CD4-positive, alpha-beta T cell treated with Interleukin-15 for 1 hour (primary cell): ENCODE measurements at places on chromosomes 7 and 10.

DNA sequence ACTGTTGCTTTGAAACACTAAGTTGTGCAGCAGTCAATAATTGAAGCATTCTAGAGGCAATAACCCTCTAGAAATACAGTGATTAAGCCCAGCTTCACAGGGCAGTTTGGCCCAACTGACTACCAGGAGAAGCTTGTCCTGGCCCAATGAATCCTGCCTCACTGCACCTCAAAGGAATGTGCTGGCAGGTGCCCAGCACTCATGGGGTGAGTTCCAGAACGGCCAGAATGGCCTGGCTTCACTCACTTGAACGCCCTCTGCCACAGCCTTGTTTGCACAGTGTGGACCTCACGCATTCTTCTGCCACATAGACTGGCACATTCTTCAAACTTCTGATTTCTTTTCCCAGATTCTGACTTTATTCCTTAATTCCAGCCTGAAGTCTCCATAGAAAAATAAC is 6.6 kb upstream of the ITIH2 start:
- DNase-seq = no peak

DNA sequence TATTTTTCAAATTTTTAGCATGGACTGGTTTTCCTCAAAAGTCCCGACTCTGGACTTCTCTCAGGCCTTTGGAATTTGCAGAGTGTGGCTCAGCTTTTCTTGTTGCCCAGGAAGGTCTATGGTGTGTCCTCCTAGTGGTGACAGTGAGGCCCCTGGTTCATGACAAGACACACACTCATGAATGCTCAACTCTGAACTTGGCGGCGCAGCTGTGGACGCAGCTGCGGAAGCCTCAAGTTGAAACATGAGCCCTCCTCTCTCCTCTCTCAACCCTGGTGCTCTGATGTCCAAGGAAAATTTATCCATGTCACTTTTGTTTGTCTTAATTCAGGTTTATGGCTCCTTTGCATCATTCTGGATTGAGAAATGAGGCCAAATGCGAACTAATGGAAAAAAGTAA is 183.9 kb downstream of the HECW1 start:
- no peak for DNase-seq

DNA sequence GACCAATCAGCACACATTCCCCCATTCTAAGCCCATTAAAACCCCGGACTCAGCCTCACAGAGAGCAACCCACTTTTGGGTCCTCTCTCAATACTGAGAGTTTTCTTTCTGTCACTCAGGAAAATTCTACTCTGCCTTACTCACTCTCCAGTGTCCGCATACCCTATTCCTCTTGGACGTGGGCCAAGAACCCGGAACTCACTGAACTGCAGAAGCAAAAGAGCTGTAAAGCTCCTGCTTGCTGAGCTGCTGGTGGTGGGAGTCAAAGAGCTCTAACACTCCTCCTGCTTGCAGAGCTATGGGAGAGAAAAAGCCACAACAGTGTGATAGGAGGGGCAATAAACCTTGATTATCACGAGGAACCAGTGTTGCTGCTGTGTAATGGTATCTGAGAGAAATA is 386.9 kb downstream of the POM121L12 start:
- no peak for DNase-seq

- DNase-seq = no peak
Measured at GRCh38 chr7:69126896-69127479, 471.3 kb upstream of the AUTS2 start.

GRCh38 chr10:129136074-129136473 is 331.0 kb upstream of the MGMT start:
- no peak for DNase-seq

GRCh38 chr10:119521443-119522204 is 20.9 kb downstream of the RGS10 start:
- DNase-seq = no peak

- no peak for DNase-seq
Measured at GRCh38 chr7:143974459-143974858, 19.8 kb downstream of the OR2F1 start.

DNA sequence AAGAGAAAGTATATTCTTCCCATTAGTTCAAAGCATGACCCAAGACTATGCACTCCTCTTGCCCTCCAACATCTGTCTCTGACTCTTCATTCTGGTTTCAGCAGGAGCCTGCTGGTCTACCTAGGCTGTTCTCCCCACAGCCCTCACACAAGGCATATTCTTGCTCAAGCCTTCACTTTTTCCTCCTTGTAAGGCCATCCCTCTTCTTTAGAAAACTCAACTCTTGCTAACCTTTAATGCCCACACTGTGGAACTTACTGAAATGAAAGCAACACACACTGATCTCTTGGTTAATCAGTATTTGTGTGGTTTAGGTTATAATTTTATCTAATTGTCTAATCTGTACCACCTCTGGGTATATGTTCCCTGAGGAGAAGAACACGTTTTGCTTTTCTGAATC is 75.8 kb downstream of the PRKCQ start:
- no peak for DNase-seq

DNA sequence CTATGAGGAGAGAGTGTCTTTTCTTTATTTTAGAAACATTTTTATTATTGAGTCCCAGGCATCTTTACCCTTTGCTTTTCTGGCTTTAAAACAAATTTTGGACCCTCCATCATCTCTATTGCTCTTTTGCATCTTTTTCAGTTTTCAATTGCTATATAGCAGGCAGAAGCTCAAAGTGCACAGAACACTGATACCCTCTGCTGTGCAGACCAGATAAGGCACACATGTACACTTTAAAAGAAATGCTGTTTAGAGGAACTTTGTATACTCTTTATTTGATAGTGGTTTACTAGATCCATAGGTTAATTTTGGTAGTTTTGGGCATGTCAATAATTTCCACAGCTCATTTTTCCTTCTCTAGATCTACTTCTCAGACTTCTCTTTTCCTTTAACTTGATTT is 324.2 kb downstream of the SH2D4B start:
- DNase-seq = no peak

DNA sequence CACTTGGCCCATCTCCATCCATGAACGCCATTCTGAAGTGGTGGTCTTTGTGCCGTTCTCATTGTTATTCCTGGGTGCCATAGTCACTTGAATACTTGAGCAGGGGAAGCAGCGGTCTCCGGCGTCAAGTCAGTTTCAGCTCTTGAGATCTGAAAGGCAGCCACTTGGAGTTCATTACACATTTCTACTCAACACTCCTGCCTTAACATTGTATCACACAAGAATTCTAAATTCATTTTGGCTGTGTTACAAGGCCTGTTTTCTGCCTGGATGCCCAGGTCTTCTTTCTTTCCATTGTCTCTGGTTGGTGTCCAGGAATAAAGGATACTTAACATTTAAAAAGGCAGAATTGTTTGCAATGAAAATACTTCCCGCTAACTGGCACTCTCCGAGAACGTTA is 69.0 kb upstream of the RAB11FIP2 start:
- DNase-seq = no peak

DNA sequence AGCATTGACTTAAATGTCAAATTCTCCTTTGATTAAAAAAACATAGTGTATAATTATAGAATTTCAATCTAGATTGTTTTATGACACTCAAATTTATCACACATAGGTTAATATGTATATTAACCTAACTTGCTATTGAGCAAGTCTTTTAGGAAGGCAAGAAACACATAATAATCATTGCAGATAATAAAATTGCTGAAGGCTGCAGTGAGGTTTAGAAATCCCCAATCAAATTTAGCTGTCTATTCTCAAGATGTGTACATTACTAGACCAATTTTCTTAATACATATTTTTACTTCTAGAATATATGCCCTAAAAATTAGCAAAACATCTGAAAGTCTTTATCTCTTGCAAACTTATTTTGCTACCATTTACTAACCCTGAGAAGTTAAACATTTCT is 34.9 kb upstream of the SEMA3D start:
- no peak for DNase-seq

DNA sequence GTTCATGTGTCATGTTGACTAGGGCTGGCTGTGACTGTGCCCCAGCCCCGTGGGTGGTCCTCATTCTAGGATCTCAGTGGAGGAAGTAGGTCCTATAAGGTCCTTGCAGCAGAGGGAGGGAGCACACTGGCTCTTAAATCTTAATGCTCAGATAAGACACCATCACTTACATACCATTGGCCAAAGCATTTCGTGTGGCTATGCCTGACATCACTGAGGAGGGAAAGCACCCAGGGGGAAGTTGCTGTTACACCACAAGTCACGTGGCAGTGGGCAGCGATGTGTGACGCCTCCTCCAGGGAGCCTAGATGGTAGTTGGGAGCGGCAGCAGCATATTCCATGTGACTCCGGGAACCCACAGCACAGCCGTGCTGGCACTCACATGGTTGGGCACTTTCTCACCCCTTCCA is 224.7 kb upstream of the SH2B2 start:
- peak; percentile 80 for DNase-seq
